ENCODE measurements at places on chromosomes 6 and 20.
A peak's percentile ranks its signal among the peaks of the same experiment; 100 is the strongest.

DNA sequence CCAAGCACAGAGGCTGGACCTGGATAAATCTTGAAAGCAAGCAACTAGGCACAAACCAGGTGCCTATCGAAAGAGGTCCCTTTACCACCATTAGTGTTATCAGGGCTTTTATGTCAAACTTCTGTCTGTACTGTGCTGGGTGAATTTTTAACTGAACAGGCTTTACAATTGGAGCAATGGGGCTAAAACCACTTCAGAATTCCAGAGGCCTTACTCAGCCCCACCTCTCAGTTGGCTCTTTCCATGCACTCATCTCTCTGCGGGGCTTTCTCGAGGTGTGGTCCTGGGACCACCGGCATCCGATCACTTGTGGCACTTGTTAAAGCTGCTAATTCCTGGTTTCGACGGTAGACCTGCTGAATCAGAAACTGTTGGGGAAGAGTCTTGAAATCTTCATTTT lies 232.5 kb downstream of the SOX4 start:
- DNase-seq = no peak

DNA sequence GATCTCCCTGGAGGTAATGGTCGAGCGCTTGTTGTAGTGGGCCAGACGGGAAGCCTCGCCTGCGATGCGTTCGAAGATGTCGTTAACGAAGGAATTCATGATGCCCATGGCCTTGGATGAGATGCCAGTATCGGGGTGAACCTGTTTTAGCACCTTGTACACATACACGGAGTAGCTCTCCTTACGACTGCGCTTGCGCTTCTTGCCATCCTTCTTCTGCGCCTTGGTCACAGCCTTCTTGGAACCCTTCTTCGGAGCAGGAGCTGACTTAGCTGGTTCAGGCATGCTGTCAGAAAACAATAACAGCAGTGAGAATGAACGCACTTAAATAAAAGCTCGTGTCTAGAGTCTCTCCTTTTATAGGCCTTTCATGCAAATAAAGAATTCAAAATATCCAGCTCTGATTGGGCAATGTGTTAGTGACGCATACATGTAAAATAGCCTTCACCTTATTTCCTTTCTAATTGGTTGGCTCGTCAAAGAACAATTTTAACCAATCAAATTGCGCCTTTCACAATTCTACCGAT lies 129.2 kb downstream of the HFE start:
- DNase-seq = peak; percentile 90

DNA sequence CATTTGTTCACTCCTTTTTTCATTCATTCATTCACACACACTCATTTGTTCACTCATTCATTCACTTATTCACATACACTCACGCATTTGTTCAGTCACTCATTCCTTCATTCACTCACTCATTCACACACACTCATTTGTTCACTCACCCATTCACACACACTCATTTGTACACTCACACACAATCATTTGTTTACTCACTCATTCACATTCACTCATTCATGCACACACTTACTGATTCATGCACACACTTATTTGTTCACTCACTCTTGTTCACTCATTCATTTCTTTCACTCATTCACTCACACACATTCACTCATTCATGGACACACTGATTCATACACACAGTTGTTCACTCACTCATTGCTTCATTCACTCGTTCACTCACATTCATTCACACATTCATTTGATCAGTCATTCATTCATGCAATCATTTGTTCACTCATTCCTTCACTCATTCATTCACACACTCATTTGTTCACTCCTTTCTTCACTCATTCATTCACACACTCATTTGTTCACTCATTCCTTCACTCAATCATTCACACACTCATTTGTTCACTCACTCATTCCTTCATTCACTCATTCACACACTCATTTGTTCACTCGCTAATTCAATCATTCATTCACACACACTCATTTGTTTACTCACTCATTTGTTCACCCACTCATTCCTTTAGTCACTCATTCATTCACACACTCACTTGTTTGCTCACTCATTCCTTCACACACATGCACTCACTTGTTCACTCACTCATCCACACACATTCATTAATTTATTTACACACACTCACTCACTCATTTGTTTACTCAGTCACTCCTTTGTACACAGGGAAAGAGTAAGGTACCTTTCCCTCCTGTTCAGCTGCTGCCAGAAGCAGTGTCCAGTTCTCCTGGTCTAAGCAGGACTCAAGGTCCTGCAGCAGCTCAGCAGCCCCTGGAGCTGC lies 50.7 kb upstream of the BHLHE23 start:
- DNase-seq = no peak

GRCh38 chr6:160222491-160222890 lies 36.1 kb downstream of the SLC22A2 start:
- no peak for DNase-seq

DNA sequence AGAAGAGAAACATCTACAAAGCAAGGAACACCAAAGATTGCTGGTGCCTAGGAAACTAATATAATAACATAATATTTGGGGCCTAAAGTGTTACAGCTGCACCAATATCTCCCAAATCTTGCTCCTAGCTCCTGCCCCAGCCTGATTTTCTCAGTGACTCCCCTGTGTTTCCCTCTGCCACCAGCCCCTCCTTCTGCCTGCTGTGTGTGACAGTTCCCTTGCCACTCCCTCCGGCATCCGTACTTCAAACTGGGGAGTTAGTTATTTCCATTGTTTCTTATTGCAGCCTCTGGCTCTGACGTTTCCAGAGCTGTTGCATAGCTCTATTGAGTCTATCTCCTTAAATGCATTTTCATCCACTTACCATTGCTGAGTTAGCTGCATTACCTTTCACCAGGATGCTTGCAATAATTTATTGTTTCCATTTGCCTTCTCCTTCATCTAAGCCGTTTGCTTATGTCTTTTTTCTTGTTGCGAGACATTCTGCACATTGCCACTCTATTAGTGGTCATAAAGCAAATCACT lies 43.1 kb downstream of the ESR1 start:
- no peak for DNase-seq

GRCh38 chr6:21587961-21588480 lies 5.5 kb upstream of the SOX4 start:
- peak; percentile 73 for DNase-seq

GRCh38 chr6:91566467-91566866 lies 979.6 kb upstream of the MAP3K7 start:
- DNase-seq = no peak

DNA sequence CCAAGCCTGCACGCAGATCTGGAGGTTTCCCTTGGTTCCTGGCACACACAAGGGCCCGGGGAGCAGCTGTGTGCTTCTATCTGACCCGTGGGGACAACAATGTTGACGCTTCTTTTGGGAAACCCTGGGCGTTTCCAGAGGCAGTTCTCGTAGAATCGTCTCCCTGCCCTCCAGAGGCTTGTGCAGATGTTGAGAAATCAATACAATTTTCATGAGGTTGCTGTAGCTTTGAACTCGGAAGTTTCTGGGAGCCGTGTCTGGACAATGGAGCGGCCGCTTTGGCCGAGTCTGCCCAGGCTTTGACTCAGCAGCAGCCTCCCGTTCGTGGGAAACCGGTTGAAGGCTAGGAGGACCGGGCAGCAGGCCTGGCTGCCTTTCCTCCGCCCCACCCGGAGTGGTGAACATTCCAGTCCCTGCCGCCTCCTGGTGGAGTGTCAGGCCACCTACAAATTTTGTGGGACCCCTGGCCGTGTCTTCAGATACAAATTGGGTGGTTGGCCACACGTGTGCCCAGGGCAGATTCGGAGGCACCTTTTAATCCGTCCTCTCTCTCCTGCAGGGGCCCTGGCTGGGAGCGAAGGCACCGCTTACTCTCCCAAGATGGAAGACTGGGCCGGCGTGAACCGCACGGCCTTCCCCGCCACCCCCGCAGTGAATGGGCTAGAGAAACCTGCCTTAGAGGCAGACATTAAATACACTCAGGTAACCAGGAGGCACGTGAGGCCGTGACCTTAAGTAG lies 2.7 kb downstream of the PAX1 start:
- DNase-seq = no peak

DNA sequence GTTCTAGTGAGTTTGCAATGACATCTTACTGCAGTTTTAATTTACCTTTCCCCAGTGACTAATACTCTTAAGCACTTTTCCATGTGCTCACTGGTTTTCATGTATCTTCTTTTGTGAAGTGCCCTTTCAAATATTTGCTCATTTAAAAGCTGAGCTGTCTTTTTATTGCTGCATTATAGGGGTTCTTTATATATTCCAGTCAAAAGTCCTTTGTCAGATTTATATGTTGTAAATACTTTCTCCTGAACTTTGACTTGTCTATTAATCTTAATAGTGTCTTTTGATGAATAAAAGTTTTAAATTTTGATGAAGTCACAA lies 50.2 kb upstream of the ELOVL5 start:
- no peak for DNase-seq

- no peak for DNase-seq
Observed at GRCh38 chr6:145689529-145689928, 45.8 kb downstream of the EPM2A start.

GRCh38 chr6:168563656-168564055 lies 122.7 kb downstream of the SMOC2 start:
- no peak for DNase-seq

DNA sequence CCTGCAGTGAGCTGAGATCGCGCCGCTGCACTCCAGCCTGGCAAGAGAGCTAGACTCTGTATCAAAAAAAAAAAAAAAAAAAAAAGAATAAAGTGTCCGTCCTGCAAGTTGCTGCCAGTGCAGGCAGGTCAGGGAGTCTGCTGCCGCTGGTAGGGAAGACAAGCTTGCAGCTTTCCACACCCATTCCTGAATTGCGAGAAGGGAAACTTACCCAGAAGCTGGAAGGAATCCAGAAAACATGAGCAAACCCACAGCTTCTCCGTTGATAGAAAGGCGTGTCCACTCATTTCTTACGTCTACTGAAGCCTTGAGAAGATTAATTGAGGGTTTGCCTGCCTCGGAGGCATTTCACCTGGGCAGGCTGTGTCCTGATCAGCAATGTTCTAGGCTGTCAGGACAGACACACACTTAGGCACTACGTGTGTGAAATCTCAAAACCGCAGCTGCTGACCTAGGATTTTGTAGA lies 61.6 kb upstream of the DSP start:
- no peak for DNase-seq

GRCh38 chr6:40791004-40791403 lies 203.8 kb upstream of the LRFN2 start:
- DNase-seq = no peak

GRCh38 chr6:5422321-5422915 lies 161.1 kb downstream of the FARS2 start:
- DNase-seq = no peak

DNA sequence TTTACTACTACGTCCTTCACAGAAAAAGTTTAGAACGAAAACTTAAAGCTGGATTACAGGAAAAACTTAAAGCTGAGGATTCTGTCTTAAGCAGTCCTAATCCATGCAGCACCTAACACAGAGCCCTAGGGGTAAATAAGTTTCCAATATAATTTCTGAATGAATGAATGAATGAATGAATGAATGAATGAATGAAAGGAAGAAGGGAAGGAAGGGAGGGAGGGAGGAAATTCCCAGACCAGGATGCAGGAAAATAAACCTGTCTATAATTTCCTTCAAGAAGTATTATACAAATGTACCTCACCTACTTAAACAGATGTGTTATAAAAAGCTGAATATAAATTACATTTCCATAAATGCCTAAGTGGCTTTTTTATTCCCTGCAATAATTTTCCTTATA lies 83.4 kb downstream of the RNGTT start:
- no peak for DNase-seq

All from T1000 (cell line).